ENCODE measurements at places on chromosomes 3 and 15. TPM values are rescaled to one million over a fixed set of nuclear protein-coding genes. Genes with fewer than 3 reads are reported as not detected.

The ASB14 gene
- not detected for total RNA-seq

The COL6A5 gene
- total RNA-seq, result not detected

The CHST14 gene
- total RNA-seq, result 13.4 TPM

The SLC25A26 gene
- 21.7 TPM for total RNA-seq

The PRR20G gene
- total RNA-seq, result 0.19 TPM

The GPR160 gene
- 1.5 TPM for total RNA-seq

The IL20RB gene
- 0.91 TPM for total RNA-seq

The ACAD9 gene
- total RNA-seq, result 25.4 TPM

The CTXND1 gene
- total RNA-seq, result 0.01 TPM

The DNASE1L3 gene
- not detected for total RNA-seq

The TM4SF1 gene
- 1,908 TPM for total RNA-seq

The GOLGA8H gene
- 1.8 TPM for total RNA-seq

The SLC25A20 gene
- total RNA-seq, result 11.1 TPM

The NR1I2 gene
- not detected for total RNA-seq

The C3orf52 gene
- 14.7 TPM for total RNA-seq

The ABHD6 gene
- total RNA-seq, result 12.7 TPM

The DALRD3 gene
- 25.6 TPM for total RNA-seq

The C3orf62 gene
- 1.9 TPM for total RNA-seq

The TTLL13 gene
- 0.09 TPM for total RNA-seq

The SLC9C1 gene
- total RNA-seq, result not detected

The ACKR2 gene
- total RNA-seq, result not detected

The C15orf62 gene
- 0.07 TPM for total RNA-seq

The AGTR1 gene
- 0.40 TPM for total RNA-seq

The CNBP gene
- total RNA-seq, result 333 TPM

The KNG1 gene
- total RNA-seq, result 0.07 TPM

The CORO2B gene
- 3.2 TPM for total RNA-seq

The FGF7 gene
- not detected for total RNA-seq

The B2M gene
- 399 TPM for total RNA-seq

The NPAP1 gene
- total RNA-seq, result not detected

The FAM3D gene
- not detected for total RNA-seq

The ZIC1 gene
- not detected for total RNA-seq

The CADPS gene
- total RNA-seq, result not detected

The MCF2L2 gene
- total RNA-seq, result 0.10 TPM

The CP gene
- total RNA-seq, result 4.9 TPM

The TNFSF10 gene
- 0.11 TPM for total RNA-seq

The HAPLN3 gene
- total RNA-seq, result 36.1 TPM

The C3orf33 gene
- 7.2 TPM for total RNA-seq

The SLC4A7 gene
- total RNA-seq, result 26.2 TPM

The LSM3 gene
- 23.4 TPM for total RNA-seq

The GABPB1 gene
- 32.9 TPM for total RNA-seq

The SNX22 gene
- total RNA-seq, result 0.90 TPM

The GOLGA6A gene
- total RNA-seq, result 0.05 TPM

The CHST13 gene
- total RNA-seq, result 0.50 TPM

Data from A549 treated with CORT108297 at 1 μM for 4 hours (cell line).